ENCODE measurements at places on chromosomes 5 and 9.

DNA sequence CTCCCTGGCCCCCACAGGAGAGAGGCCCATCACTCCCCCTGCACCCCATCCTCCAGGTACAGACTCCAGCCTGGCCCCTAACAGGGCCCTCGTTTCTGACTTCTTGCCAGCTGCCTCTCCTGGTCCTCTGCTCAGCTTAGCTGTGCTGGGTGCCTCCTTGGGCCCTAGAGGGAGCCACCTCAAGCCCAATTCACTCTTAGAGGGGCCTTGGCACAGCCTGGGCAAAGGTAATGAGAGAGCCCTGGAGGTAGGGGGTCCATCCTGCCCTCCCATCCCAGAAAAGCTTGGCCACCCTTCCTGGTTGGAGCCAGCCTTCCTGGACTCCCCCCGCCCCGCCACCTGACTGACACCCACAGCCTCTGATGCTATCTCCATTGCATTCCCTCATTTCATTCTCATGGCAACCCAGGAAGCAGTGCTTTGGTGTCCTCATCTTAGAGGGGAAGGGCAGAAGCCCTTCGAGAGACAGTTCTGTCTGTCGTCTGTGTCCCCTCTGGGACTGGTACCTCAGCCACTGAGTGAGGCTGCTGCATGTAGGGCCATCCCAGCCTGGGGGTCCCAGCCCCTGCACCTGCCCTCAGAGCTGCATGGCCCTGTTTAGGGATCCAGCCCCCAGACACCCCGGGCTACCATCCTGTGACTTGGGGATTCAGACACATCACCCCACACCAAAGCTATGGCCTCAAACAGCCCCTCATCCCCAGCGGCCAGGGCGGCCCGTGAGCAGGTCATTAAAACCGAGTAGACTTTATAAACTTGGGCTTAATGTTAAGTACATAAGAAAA, 95.5 kb downstream of the BARX1 start:
- DNase-seq: no peak

GRCh38 chr9:89967527-89967926, 362.7 kb downstream of the GADD45G start:
- DNase-seq: no peak

- no peak for DNase-seq
Measured at GRCh38 chr5:136070486-136071285, 41.9 kb downstream of the TGFBI start.

GRCh38 chr5:102498271-102499034, at the start of gene SLCO6A1:
Gene SLCO6A1, minus strand, starts transcription at chr5:102499001. Its CDS starts 157 bp downstream, at chr5:102498844.
- no peak for DNase-seq

DNA sequence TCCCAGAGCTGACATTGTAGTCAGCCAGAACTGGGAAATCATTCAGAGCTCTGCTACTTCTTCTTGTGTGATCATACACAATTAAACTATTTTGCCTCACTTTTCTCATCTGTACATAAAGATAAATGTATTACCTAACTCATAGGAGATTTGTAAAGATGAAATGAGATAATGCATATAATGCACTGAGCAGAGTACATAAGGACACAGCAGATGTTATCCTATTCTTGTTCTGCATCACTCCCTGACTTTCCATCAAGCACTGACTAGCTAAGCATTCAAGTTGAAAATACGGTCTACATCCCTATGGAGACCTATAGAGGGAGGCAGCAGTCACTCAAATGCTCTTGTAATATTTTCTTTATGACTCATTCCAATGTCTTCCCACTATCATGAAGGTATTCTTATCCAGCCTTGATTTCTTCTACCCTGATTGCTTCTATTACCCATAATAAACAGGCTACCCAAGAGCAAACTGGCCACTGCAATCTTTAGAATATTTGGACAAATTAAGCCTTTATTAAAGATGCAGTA, 16.3 kb upstream of the PRR16 start:
- no peak for DNase-seq
